NCI-H1092 treated with DMSO at 0.1 percent for 48 hours (cell line): ENCODE measurements at places on chromosomes 6 and 20.

- no peak for DNase-seq
Measured at GRCh38 chr20:34615477-34615876, 57.0 kb downstream of the MAP1LC3A start.

GRCh38 chr6:11637266-11637665, 99.7 kb downstream of the TMEM170B start:
- DNase-seq: no peak

DNA sequence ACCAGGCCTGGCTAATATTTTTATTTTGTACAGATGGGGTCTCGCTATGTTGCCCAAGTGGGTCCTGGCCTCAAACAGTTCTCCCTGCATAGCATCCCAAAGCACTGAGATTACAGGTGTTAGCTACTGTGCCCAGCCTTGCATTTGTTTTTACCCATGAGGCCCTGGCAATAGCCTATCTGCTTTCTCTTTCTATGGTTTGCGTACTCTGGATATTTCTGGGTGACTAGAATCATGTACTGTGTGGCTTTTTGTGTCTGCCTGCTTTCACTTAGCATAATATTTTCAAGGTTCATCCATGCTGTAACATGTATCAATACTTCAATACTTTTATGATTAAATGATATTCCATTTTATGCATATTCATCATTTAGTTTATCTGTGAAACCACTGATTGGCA, 451.7 kb downstream of the GRIK2 start:
- no peak for DNase-seq

- peak; percentile 37 for DNase-seq
Measured at GRCh38 chr6:168163096-168163731, 84.2 kb upstream of the FRMD1 start.

DNA sequence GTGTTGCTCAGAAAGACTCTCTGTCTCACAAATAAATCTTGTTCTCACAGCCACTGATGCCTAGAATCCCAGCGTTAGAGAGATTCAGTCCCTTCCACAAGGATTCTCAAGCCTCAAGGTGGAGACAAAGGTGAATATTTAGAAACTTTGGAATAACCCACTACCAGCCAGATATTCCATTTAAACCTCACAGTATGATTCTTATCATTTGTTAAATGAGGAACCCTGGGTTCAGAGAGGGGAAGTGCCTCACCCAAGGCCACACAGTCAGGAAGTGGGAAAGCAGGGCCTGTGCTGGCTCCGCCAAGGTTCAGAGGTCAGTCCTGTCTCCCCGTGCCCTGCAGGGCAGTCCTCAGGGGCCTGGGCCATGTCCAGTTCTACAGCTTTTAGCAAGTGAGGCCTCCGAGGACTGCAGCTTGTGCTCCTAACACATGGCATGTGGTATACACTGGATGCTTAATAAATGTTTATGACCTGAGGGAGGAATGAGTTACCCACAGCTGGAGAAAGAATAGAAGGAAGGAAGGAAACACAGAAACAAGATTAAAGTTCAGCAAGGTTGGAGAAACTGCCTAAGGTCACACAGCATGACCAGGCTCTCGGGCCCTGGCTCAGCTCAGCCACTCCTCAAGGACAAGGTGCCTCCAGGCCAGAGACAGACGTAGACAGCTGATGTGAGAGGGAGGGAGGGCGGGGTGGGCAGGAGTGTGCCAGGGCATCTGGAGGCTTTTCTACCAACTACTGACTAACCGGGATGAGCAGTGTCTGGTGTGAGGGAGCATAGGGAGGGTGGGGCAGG, 3.9 kb upstream of the TGM2 start:
- DNase-seq: no peak

DNA sequence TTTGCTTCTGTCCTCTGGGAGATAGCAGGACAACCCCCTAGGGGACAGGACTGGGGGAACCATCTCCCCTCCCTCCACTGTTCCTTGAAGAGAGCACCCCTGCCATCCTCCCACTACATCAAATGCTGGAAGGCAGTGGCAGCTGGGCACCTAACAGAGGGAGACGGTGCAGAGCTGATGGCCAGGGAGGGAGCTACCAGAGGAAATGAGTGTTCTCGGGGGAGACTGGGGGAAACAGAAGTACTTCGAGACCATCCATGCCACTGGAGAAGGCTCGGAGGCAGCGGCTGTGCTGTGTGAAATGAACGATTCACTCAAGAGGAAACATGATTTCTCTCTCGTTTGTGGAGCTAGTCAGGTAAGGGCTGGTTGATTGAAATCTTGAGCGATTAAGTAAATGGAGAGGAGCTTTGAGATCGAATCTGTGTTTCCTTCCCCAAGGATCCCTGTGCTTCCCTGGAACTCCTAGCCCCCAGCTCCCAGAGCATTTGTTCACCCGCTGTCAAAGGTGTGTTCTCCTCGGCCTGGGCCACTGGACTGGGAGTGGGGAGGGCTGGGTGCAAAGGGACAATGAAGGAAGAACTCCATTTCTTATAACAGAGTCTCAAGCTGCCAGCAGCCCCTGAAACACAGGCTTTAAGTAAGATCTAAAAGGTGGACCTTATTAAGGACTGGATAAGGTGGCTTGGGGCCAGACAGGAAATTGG, 261.3 kb upstream of the MOCS1 start:
- no peak for DNase-seq

DNA sequence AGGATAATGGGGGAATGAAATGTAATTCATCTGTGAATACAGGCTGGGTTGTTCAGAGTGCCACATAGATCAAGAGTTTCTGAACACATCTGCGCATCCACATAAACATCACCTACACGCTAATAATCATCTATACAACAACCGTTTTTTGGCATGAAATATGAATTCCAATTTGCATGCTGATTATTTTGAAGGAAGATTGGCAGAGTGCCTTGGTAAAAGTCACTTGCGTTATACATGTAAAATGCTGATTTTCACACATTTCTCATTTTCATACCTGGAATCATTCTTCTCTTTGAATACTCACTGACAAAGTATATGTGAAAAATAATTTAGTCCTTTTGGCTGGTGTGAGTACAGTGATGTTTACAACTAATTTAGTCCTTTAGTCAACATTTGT, 17.7 kb downstream of the COL9A1 start:
- no peak for DNase-seq

DNA sequence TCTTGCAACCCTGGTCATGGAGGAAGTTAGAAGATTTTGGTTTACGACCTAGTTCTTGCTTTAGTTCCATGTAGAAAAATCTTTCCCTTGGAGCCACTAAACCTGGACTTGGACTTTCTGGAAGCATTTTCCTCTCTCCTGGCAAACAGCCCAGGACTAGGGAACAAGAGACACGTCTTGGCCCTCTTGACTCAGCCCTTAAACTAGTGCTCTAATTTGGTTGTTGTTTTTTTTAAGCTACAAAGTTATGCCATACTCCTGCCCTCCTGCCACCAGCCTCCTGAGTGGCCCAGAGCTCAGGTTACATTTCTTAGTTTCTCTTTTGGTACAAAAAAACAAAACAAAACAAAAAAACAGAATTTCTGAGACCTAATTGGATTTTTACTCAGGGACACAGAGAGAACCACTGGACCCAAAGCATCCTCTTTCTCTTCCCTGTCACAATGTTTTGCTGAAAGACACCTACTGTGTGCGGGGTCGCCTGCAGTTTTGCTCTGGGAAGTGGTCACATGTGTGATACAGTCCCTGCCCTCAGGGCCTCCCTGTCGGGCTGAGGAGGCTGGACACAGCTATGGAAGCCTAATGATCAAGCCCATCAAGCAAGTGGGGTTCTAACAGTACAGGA, 32.3 kb upstream of the SCUBE3 start:
- DNase-seq: no peak

GRCh38 chr20:1631309-1632151, 11.7 kb upstream of the SIRPB1 start:
- DNase-seq: no peak

- no peak for DNase-seq
Measured at GRCh38 chr6:75946146-75946831, 126.2 kb downstream of the IMPG1 start.

GRCh38 chr6:151610326-151610725, 116.5 kb downstream of the CCDC170 start:
- no peak for DNase-seq

- no peak for DNase-seq
Measured at GRCh38 chr6:127547215-127547614, 28.1 kb upstream of the MTCL3 start.

DNA sequence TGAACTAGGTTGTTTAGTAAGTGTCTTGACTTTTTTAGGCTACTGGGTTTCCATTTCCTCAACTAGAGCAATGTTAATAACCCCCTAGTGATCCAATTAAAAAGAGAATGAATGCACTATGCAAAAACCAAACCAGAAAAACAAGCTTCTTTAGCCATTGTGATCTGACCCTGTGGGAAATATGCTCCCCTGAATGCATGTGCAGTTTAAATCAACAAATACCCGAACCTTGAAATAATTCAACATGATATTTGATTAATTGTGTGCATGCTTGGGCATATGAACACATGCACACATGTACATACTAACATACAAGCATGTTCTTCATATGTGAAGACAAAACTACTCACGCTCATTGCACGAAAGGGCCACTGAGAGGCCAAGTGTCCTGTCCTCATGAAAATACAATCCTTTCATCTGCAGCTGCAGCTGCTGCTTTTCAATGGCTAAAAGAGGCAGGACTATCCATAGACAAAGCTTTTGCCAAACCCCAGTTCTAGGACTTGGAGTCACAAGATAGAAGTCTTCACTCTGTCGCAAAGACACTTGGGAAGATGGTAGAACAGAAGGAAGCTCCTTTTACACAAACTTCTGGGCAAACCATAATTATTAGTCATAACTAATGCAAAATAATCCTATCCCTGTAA, 207.1 kb upstream of the POU3F2 start:
- DNase-seq: no peak

DNA sequence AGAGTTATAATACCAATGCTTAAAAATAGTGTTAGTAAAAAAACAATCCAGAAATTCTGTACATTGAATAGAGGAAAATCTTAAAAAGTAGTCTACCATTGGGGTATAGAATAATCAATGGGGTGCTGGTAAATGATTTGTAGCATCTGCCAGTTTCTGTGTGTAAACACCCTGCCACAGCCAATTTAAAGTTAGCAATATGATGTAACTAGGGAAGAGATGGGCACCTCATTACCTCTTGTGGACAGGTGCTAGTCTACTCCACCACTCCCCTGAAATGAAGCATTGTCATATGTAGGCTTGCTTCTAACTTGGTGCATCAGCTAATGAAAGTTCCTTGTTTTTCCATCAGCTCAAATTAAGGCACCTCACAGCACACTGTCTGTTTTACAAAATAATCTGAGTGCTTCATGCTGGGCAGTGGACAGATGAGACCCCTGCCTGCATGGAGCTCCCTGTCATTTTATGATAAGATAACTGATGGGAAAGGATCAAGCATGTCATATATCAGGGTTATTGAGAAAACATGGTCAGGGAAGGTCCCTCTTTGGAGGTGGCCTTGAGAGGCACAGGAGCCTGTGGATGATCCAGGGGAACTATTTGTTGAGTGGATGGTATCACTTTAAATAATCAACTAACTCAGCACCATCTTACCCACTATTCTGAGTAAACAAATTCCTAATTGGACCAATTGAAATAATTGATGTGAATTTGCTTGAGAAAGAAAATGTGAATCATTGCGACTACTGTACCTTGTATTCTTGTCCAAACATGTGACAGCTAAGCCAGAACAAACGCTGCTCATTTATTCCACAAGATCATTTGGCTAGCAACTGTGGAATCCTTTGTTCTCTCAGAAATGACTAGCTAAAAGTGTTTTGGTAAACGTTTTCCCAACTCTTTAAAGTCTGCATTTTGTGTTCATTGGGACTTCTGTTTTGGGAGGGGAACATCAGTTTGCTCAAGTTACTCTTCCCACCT, 45.9 kb upstream of the CSE1L start:
- no peak for DNase-seq

- no peak for DNase-seq
Measured at GRCh38 chr6:21186479-21187055, 407.0 kb upstream of the SOX4 start.

- no peak for DNase-seq
Measured at GRCh38 chr6:18393698-18394097, 6.5 kb downstream of the RNF144B start.

DNA sequence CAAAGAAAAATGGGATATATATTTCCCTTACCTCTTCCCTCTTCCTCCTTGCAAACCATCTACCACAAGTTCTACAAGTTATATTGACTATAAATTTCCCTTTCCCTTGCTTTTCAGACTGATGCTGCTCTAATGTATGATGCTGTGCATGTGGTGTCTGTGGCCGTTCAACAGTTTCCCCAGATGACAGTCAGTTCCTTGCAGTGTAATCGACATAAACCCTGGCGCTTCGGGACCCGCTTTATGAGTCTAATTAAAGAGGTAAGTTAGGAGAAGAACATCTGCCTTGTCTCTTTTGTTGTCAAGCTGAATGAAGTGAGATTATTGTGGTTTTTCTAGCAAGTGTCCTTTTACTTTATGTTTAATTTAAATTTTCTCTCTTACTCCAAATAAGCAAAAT, 406.0 kb downstream of the GRIK2 start:
- peak; percentile 76 for DNase-seq

- DNase-seq: no peak
Measured at GRCh38 chr6:51818520-51819022, 268.8 kb downstream of the PKHD1 start.

- DNase-seq: peak; percentile 95
Measured at GRCh38 chr6:158548418-158549161, 11.3 kb upstream of the TMEM181 start.

DNA sequence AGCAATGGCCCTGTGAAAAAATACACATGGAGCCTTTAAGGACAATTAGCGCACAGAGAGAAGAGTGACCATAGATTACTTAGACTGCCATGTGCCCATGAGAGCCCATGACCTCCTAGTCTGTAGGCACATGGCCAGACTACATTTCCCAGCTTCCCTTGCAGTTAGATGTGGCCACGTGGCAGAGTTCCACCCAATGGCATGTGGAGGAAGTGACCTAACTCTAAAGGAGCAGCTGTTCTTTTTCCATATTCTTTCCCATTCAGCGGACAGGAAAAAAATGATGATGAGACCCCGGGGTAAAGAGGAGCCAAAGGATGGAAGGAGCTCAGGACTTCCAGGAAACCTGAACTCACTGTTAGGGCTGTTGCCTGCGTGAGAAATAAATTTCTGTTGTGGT, 116.6 kb downstream of the CBLN4 start:
- no peak for DNase-seq

DNA sequence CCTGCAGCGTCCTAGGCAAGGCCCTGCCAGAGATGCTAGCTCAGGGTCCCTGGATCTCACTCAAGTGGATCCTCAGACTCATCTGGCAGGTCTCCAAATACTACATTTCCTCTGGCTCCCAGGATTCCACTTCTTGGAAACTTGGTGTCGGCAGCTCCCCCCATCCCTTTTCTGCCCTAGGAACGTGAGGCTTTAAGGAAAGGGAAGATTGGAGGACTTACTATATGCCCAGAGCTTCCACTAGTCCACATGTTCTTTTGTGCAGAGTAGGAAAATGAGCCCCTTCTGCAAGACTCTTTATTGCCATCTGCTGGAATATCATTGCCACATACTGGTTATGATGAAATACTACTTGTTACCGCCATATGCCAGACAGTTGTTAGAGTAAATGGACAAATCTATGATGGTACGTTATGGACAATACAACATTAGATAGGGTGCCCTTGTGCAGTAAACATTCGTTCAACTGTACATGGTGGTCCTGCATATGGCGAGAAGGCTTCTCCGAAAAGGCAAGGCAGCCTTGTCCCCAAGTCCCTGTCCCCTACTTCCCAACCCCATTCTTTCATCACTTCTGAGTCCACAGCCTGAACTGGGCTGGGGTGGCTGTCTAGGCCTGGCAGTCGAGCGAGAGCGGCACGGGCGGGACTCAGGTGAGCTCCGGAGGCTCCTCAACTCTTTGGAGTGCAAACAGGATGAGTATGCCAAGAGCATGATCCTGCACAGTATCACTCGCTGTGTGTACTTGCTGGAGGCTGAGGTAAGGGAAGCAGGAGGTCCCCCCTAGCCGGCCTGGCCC, 780 bp downstream of the ARMC12 start:
- DNase-seq: peak; percentile 64
